ENCODE measurements at places on chromosomes 13 and 19. TPM values are rescaled to one million over a fixed set of nuclear protein-coding genes. Genes with fewer than 3 reads are reported as not detected.
A peak's percentile ranks its signal among the peaks of the same experiment; 100 is the strongest.

TMEM59L gene
- 0.64 TPM for total RNA-seq

ZNF443 gene
- total RNA-seq, result 3.6 TPM

DACH1 gene
- total RNA-seq, result not detected

ZNF582 gene
- 3.5 TPM for total RNA-seq

GRCh38 chr13:50914176-50914700 is 4.6 kb downstream of the RNASEH2B start:
- DNase-seq, result no peak

DNA sequence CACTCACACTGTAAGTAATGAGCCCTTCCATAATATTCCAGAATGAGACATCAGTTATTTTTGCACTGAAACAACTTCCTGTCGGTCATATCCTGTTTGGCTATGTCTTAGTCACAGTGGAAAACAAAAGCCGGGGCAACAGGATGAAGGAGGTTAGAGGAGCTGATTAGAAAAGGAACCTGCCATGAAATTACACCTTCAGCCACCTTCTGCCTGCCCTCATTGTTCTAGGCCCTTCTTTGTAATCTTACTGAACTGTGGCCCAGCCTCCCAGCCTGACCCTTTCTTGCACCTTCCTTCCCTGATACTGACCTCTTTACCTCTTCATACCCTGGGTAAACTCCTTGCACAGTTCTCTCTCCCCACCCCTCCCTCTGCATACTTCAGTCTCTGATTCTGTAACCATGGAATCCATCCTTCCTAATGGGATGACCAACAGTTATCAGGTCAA is 67.3 kb downstream of the DOCK9 start:
- DNase-seq, result peak; percentile 33

CRLF1 gene
- total RNA-seq, result not detected

RFPL4A gene
- not detected for total RNA-seq

DNA sequence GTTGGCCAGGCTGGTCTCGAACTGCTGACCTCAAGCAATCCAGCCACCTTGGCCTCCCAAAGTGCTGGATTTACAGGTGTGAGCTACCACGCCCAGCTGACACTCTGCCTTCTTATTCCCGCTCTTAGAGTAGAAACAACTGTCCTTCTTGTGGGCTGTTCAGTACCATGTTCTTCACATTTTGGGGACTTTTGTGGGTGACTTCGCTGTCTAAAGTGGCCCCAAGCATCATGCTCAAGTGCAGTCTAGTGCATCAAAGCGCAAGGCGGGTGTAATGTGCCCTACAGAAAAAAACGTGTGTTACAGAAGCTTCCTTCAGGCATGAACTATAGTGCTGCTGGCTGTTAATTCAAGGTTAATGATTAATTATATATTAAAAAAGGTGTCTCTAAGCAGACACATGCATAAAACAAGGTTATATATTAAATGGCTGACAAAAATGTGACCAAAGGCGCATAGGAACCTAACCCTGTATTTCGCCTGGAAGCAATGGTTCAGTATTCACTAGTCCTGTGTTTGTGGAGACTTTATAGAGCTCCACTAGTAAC is 38.3 kb downstream of the ABCC4 start:
- no peak for DNase-seq

DNA sequence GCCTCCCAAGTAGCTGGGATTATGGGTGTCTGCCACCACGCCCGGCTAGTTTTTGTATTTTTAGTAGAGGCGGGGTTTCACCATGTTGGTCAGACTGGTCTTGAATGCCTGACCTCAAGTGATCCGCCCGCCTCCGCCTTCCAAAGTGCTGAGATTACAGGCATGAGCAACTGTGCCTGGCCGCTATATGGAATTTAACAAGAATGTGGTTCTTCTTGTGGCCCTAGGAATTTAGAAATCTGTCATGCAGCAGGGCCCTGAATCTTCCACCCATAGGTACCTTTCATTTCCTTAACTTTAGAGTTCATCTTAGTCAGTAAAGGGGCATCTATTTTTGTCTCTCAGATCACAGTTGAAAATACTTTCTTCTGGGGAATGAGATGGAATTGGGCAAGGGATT is 25.6 kb upstream of the NDFIP2 start:
- DNase-seq, result no peak

ZNF534 gene
- total RNA-seq, result not detected

SYNE4 gene
- 2.6 TPM for total RNA-seq

- no peak for DNase-seq
Observed at GRCh38 chr19:49889038-49889686, 7.5 kb downstream of the IL4I1 start.

DNA sequence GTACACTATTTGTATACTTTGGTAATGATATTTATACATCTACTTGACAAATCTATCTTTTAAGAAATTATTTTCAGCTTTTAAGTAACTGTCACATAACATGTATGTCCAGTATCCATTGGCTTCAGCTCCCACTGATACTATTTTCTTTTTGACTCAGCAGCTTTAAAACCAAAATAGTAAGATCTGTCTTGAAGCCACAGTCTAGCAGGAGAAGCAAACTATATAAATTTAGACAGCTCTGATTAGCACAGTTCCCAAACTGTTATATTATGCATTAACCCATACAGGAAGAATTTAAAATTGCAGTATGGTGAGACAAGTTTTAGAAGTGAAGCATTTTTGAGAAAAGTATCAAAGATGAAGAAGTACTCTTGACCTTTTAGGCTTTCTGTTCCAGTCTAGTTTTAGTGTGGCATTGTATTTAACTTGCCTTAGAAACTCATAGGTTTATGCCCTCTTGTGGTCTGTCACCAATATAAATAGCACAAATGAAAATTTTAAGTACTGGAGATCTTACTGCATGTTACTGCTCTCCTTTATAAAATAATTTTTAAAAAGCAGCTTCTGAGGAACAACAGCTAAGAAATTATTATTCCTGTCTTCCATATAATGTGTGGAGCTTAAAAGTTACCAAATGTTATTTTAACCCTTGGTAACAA is 24.7 kb downstream of the URI1 start:
- no peak for DNase-seq

GRCh38 chr13:95236774-95237173 is 64.5 kb downstream of the ABCC4 start:
- DNase-seq, result no peak

DNA sequence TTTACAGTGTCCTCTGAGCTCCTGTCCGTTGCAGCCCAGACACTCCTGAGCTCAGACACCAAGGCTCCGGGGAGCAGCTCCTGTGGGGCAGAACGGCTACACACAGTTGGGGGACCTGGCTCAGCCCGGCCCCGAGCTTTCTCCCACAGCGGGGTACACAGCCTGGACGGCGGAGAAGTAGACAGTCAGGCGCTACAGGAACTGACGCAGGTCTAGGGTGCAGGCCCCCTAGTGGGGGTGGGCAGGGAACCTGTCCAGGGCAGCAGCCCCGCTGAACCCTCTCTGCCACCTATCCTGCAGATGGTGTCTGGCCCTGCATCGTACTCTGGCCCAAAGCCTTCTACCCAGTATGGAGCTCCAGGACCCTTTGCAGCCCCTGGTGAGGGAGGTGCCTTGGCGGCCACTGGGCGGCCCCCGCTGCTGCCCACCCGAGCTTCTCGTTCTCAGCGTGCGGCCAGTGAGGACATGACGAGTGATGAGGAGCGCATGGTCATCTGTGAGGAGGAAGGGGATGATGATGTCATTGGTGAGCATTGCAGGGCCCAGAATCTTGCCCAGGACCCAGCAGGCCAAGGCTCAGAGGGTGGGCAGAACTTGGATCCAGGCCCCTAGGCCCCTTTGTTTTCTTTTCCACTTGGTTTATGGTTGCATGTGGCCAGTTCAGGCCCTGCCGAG is 12.9 kb upstream of the PRR19 start:
- no peak for DNase-seq

- DNase-seq, result no peak
Observed at GRCh38 chr19:33171916-33172359, 22.2 kb upstream of the LRP3 start.

SYDE1 gene
- total RNA-seq, result 3.9 TPM

- no peak for DNase-seq
Observed at GRCh38 chr13:76953968-76954367, 5.7 kb downstream of the ACOD1 start.

DNA sequence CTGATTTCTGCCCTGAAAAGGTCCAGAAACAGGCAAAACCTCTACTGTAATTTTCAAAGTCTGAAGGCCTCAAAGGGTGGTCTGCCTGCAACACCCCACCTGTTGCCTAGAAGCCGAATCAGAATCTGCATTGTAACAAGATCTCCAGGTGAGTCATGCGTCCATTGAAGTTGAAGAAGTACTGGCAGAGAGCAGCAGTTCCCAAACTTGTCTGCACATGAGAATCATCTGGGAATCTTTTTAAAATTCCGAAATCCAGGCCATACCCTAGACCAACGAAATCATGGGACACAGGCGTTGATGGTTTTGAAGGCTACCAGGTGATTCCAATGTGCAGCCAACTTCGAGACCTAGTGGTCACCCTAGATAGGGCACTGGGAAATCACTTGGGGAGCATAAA is 16.0 kb upstream of the CLN5 start:
- no peak for DNase-seq

DNA sequence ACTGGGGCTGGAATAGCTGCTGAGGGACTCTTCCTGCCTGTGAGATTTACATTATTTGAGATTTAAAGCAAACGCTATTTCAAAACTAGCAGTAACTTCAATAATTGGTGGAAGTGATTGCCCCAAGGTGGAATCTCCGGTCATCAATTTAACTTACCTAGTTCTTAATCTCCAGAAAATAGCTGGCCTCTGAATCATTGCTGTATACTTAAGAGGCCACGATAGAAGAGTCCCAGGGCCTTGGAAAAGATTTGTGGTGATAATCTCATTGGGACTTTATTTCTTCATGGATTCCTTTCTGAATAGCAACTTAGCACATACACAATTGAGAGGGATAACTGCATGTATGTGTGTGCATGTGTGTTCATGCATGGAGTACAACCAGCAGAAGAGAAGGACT is 120.2 kb downstream of the DNAJC15 start:
- no peak for DNase-seq

ZNF576 gene
- 19.6 TPM for total RNA-seq

DNA sequence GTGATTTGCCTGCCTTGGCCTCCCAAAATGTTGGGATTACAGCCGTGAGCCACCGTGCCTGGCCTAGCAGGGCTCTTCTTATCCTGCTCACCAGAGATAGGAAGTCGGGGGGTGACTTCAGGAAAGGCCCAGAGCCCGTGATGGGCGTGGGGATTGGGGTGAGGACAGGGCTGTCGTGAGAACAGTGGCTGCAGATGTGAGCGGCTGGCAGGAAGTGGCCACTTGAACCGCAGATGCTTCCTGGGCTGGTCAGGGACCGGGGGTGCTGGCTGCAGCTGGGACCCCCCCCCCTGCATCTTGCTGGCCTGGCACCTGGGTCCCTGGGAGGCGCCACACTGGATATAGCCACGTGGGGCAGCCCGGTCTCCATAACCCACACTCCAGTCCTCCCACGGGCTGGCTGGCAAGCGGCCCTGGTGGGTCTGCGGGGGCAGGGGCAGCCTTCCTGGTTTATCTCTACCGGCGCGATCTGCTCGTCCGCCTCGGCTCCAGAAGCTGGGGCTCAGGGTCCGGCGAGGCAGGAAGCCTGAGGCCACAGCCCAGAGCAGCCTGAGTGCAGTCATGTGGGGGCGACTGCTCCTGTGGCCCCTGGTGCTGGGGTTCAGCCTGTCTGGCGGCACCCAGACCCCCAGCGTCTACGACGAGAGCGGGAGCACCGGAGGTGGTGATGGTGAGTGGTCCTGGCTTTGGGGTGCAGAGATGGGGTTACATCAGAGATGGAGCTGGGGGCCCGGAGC is at the start of gene F2RL3:
Gene F2RL3, plus strand, starts transcription at position 371 of the 737 bp plus-strand sequence. Its CDS starts 191 bp downstream, at position 562.
- no peak for DNase-seq

DNA sequence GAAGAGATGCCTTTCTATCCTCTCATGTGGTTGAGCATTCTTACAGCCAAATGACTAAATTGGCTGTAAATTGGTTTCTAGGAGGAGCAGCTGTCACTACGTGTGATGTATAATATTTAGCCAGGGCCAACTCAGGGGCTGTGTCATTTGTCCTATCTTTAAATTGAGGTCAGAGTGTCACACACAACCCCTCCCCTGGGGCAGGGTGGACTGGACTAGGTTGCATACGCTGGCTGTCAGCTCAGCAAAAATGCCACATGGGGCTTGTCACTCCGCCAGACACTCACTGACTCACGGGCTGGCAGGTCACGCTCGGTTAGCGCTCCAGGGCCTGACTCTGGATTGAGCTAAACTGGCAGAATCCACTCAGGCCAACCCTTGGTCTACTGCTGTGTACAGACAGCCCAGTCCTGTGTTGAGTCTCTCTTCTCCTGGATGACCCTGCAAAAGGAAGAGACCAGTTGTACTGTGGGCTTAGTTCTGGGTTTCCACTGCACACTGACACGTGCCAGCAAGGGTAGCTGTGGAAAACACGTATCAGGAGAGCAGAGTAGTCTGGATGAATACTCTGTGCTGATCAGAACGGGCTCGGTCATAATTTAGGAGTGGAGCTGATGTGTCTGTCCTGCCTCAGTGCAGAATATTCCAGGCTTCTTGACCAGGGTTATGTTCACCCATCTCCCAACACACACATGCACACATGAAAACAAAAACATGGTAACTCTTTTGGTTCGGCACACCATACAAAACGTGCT is 29.1 kb downstream of the SHISA2 start:
- DNase-seq, result no peak

- DNase-seq, result no peak
Observed at GRCh38 chr13:109654341-109655205, 131.8 kb downstream of the IRS2 start.

- DNase-seq, result peak; percentile 18
Observed at GRCh38 chr13:97855570-97856303, 97.7 kb upstream of the IPO5 start.

GRCh38 chr13:112760435-112760834 is 70.6 kb downstream of the ATP11A start:
- no peak for DNase-seq

DNA sequence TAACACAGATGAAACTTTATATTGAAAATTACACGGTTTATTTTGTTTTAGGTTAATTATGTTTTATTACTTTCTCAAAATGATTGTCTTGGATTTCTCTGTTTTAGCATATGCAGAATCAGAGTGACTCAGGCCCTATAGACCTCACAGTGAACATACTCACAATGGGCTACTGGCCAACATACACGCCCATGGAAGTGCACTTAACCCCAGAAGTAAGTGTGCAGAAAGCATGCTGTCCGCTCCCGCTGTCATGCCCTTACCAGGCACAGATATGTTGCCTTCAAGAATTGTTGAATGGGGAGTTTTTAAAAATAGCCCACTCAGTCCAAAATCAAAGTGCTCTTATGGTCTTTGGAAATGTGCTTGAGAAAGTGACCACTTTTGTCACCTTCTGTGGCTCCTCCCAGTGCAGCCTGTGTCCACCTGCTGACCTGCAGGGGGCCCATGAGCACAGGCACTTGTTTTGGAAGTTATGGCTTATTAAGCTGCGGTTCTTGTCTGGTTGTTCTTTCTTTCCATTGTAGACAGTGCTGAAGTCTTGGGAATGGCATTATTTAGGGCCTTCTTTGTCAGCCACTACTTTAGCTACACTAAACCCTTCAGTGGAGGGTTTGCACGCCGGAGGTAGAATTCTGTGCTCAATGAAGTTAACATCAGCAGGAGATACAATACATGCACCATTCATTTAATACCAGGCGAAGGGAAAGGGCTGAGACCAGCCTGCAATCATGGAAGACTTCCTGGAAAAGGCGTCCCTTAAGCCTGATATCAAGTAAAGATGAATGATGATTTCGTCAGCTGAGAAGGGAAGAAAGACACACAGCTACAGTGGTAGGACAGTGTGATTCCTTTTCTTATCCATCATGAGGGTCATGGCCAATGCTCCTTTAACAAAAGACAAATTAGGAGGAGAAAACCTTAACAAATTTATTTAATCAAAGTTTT is 36.7 kb downstream of the CUL4A start:
- DNase-seq, result no peak

Data from activated naive CD4-positive, alpha-beta T cell treated with anti-CD3 and anti-CD28 coated beads, Interleukin-2, amount 50 U/mL, for 72 hours (primary cell).